NCI-H187 (cell line): ENCODE measurements at places on chromosomes 4 and X.

DNA sequence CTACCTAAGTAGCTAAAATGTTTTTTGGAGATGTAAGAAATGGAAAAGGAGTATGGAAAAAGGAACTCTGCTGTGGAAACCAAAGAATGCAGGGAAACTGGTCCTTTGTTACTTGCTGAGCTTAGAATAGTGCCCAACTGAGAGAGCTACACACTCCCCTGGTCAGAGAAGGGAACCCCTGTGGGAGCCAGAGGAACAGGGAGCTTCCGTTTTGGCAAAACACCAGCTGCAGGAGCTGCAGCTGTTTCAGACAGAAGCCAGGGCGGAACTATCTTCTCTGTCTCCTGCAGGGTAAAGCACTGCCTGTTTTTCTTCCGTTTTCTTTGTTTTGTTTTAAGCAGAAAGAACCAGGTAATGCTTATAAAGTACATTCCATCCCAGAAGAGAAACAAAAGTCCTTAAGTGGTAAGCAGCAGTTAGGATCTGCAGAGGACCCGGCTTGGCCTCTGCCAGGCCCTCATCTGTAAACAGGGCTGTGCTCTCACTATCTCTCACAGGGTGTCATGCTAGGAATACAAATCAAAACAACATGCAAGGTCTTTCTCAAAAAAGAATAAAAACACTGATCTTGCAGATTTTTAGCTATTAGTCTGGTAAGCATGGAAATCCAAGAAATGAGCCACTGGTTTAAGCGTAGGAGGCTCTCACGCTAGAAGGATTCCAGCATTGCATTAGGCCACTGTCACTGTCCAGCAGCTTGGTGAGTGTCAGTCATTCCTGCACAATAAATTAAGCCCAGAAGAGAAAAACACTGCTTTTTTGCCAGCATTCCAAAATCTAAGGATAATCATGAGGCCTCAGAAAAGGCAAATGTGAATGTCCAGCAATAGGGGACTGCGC is 76.1 kb downstream of the CHST7 start:
- no peak for DNase-seq

GRCh38 chr4:3747581-3747904 is 18.6 kb upstream of the ADRA2C start:
- no peak for DNase-seq

DNA sequence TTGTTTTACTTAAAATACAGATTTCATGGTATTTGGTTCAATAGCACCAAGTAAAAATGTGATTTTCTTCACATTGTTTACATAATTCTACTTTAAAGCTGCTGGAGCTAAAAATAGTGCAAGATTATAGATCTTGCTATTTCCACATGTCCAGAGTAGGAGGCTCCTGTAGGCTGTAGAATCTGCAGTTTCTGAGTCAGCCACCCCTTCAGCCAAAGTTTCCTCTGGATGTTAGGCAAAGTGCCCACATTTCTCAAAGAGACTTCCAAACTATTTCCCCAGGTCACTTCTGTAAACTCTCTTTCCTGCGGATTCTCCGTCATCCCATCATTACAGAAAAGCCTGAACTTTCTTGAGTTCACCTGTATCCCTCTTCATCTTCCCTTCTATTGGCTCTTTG is 342.5 kb upstream of the FSTL5 start:
- no peak for DNase-seq

DNA sequence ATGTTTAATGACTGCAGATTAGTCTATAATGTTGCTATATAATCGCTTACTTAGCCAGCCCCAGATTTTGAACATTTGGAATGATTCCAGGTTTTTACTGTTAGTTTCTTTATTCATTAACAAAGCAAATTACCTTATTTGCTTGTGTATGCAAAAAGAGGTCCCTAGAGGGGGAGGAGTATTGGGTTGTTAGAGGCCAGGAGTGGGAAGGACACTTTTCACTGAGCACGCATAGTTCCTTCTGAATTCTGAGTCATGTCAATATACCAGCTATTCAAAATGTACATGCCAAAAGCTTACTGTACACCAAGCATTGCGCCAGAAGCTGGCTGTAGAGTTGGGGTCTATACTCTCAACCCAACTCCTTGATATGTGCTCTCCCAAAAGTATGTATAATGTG is 5.1 kb upstream of the DGAT2L6 start:
- DNase-seq: no peak

DNA sequence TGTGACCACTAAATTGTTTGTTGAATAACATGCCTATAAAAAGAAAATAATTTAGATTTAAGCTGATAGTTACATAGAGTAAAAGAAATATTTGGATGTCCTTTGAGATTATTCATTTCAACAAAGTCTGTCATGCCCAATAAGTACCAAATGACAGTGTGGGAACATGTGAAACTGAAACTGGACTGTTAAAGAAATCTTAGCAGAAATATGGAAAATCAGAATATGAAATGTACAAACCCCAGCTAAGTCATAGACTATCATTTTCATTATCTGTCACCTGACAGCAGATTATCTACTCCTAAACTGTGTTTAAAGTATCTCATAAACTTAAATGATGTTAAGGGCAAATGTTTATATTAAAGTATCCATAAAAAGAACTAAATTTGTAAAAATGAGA is 437.8 kb upstream of the FAM241A start:
- no peak for DNase-seq

GRCh38 chr4:10608501-10609219 is 75.9 kb downstream of the CLNK start:
- DNase-seq: no peak
